NCI-H2227 treated with DMSO at 0.1 percent for 48 hours (cell line): ENCODE measurements at places on chromosomes 13 and 19.

DNA sequence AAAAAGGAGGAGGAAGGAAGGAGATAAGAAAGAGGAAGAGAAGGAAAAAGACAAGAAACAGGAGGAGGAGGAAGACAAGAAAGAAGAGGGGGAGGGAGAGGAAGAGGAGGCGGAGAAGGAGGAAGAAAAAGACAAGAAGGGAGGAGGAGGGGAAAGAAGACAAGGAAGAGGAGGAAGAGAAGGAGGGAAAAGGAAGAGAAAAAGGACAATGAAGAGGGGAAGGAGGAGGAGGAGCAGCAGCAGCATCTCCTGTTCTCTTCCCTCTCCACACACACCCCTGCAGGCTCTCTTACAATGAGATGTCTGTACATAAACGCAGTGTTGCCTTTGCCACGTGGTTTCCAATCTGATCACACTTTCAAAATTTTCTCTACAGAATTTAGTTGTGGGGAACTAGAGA is 66.6 kb downstream of the RUBCNL start:
- no peak for DNase-seq

DNA sequence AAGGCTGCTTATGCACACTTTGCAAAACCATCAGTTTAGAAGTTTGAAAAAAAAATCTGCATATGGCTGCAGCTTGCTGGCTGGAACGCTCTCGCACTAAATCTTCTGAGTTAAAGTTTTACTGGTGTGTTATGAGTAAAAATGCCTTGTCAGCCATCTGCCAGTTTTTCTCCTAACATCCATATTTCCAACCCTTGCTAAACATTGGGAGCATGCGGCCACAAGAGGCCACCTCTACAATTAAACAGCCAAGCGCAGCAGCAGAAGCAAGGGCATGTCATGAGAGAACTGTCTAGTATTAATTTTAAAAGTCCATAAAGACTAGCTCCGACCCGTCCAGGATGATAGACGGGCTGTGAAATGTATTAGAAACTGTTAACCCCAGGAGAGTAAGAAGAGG is 248.3 kb downstream of the TSHZ3 start:
- DNase-seq: no peak

DNA sequence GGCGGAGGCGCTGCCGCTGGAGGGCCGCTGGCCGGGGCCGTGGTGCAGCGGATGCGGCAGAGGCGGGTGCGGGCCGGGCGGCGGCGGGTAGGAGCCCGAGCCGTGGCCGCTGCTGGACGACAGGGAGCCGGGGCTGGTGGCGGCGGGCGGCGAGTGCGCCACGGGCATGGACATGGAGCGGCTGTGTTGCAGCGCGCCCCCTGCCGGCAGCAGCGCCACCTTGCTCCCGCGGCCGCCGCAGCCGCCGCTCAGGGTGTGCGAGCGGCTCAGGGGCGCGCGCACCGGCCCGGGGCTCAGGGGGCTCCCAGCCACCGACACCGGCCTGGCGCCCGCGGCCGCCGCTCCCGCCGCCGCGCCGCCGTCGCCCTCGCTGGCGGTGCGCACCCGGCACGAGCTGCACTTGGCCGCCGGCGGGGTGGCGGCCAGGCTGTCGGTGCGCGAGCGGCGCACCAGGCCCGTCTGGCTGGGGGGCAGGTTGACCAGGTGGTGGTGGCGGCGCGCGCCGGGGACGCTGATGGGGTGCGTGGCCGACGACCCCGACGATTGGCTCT is 1.7 kb downstream of the IRS2 start:
- DNase-seq: peak; percentile 22

DNA sequence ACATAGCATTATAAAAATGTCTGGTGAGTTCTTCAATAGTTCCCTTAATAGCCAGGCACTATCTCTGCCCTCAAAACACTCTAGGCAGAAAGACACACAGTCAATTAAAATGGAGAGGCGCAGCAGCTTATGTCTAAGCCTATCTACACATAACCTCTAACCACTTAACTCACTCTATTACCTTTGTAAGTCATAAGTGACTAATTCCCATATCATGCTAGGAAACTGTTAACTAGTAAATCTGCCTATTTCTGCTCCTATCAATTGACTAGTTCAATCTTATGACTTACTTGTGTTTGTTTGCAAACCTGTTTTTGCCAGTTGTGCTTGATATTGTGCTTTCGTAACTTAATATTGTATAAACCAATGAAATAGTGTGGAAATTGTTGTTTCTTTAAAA is 3.2 kb downstream of the CCDC122 start:
- no peak for DNase-seq
